IMR-90 (cell line): ENCODE measurements at places on chromosomes 5 and 9. TPM values are rescaled to one million over a fixed set of nuclear protein-coding genes. Genes with fewer than 3 reads are reported as not detected.

- DNase-seq = no peak
- no peak overlapping the region for H3K4me3 ChIP-seq
- peaks cover 1% of the 10 kb centered on the region; the same call in 1 of the 2 replicates for H3K4me1 ChIP-seq
- H3K36me3 ChIP-seq = no peaks in the 10 kb centered on the region
- no peak overlapping the region for H3K27ac ChIP-seq
Observed at GRCh38 chr9:7243838-7244237, 486.1 kb downstream of the KDM4C start.

Gene LURAP1L
- 6.1 and 7.2 TPM in 2 replicates for total RNA-seq

GRCh38 chr9:83508067-83508466 is 30.1 kb downstream of the FRMD3 start:
- no peak overlapping the region for H3K4me3 ChIP-seq
- H3K27me3 ChIP-seq = no peaks in the 10 kb centered on the region
- H3K36me3 ChIP-seq = no peaks in the 10 kb centered on the region

Gene RELL2
- total RNA-seq = 2.2 TPM in 2 replicates
